Panc1 (cell line): ENCODE measurements at places on chromosomes 1 and 21. TPM values are rescaled to one million over a fixed set of nuclear protein-coding genes. Genes with fewer than 3 reads are reported as not detected.

Gene ZNF697
- total RNA-seq: 7.1 TPM

Gene HTR6
- 0.10 TPM for total RNA-seq

Gene MCOLN3
- total RNA-seq: 14.2 TPM

GRCh38 chr1:20079661-20080305 is 9.8 kb downstream of the PLA2G5 start:
- no peaks in the 10 kb centered on the region for H3K4me1 ChIP-seq
- no peaks in the 10 kb centered on the region for H3K27me3 ChIP-seq
- no peak overlapping the region for H3K27ac ChIP-seq
- DNase-seq: no peak
- no peaks in the 10 kb centered on the region for H3K36me3 ChIP-seq
- H3K4me3 ChIP-seq: no peak overlapping the region

DNA sequence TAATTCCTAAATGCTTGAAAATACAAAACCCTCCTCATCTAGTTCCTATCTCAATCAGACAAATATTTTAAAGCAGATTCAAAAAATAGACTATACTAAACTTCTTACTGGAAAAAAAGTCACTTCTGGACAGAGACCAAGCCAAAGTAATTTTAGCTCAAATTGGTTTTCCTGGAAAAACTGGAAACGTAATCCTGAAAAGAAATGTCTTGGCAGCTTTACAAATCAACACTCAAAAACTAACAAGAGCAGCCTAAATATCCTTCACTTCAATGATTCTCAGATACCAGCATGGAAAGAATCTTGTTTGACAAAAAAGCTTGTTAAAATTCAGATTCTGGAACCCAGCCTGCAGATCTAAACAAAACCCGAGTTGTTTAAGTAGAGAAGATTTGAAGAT is 9.1 kb upstream of the GPR88 start:
- H3K36me3 ChIP-seq: no peaks in the 10 kb centered on the region
- H3K27ac ChIP-seq: no peak overlapping the region
- H3K4me3 ChIP-seq: no peak overlapping the region
- H3K27me3 ChIP-seq: no peaks in the 10 kb centered on the region
- no peaks in the 10 kb centered on the region for H3K4me1 ChIP-seq

DNA sequence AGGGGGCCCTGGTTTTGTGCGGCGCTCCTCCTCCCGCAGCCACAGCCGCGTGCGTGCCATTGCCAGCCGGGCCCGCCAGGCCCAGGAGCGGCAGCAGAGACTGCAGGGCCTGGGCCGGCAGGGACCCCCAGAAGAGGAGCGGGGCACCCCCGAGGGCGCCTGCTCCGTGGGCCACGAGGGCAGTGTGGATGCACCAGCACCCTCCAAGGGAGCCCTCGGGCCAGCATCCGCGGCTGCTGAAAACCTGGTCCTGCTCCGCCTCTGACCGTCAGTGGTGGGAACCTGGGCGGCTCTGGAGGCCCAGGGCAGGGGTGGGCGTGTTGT is 21.5 kb downstream of the PANK4 start:
- H3K27me3 ChIP-seq: no peaks in the 10 kb centered on the region
- H3K4me1 ChIP-seq: peaks cover 30% of the 10 kb centered on the region
- H3K27ac ChIP-seq: no peak overlapping the region
- H3K4me3 ChIP-seq: no peak overlapping the region
- no peaks in the 10 kb centered on the region; the same call in 1 of the 2 replicates for H3K36me3 ChIP-seq
- DNase-seq: no peak

DNA sequence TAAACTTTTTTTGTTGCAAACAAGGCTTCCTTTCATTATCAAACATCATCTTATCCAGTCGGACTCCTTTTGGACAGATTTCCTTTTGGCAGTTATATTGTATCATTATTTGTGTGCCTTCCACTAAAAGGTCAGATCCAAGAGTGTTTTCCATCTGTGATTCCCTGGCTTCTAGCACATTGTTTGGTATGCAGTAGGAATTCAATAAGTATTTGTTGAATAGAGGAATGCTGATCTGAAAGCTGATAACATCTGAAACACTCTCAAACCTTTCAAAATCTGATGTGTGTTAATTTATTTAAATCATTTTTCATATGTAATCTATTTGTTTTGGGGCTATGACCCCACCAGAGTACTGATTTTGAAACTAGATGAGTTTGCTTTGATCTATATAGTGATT is 39.0 kb downstream of the NDC1 start:
- H3K36me3 ChIP-seq: peaks cover 23% of the 10 kb centered on the region
- no peak for DNase-seq
- no peaks in the 10 kb centered on the region for H3K4me1 ChIP-seq

GRCh38 chr21:36321325-36322082 is 1.5 kb downstream of the MORC3 start:
- peaks cover 4% of the 10 kb centered on the region; the same call in 1 of the 2 replicates for H3K36me3 ChIP-seq
- peak overlapping the region; percentile 88 for H3K4me3 ChIP-seq
- no peak for DNase-seq
- peaks cover 7% of the 10 kb centered on the region; the same call in 1 of the 2 replicates for H3K4me1 ChIP-seq

DNA sequence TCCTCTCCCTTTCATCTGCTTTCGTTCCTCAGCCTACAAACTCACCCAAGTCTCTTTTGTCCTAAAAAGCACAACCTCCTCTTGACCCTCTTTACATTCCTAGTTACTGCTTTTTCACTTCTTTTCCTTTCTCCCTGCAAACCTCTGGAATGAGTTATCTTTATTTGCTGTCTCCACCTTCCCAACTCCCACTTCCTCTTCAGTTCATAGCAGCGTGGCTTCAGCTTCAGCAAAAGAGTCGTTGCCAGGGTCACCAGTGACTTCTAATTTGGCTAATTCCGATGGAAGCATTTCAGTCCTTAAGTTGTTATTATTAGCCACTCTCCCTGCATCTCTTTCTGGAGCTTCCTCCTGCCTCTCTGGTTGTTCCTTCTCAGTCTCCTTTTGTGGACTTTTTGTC is 6.2 kb upstream of the TMEM54 start:
- no peak overlapping the region for H3K4me3 ChIP-seq
- no peak for DNase-seq
- no peaks in the 10 kb centered on the region for H3K4me1 ChIP-seq
- no peaks in the 10 kb centered on the region for H3K36me3 ChIP-seq
- no peak overlapping the region for H3K27ac ChIP-seq

DNA sequence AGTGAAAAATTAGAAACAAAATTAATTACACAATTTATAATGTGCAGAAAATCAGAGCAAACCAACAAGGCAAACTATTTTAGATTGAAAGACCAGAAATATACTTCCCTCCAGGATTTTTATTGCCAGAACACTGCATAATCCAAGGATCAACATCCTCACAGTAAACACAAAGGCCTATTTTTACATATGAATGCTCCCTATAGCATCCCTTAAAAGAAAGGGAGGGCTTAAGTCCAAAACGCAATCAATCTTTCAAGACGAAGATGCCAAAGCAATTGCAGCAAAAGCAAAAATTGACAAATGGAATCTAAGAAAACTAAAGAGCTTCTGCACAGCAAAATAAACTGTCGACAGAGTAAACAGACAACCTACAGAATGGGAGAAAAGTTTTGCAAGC is 18.6 kb upstream of the CHIA start:
- H3K36me3 ChIP-seq: no peaks in the 10 kb centered on the region
- no peaks in the 10 kb centered on the region for H3K4me1 ChIP-seq
- no peak for DNase-seq
- no peak overlapping the region for H3K4me3 ChIP-seq
- no peaks in the 10 kb centered on the region for H3K27me3 ChIP-seq

DNA sequence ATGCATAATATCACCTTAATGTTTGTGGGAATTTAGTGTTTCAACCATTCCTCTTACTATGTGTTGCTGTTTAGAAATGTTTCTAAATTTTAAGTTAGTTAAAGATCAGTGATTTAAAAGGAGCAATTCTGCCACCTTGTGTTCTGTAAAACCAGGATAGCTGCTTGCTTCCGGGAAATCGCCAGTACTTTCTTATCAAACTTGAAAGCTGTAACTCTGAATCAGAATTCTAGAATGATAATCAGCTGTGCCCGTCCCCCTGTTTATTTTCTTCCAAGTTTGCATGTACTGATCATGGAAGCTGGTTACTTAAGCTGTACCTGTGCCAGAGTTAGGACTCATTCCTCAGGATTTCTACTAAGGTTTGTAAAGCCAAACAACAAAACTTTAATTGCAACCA is 656.4 kb downstream of the LTN1 start:
- DNase-seq: no peak
- no peak overlapping the region for H3K4me3 ChIP-seq
